ENCODE measurements at places on chromosomes 7 and 10. TPM values are rescaled to one million over a fixed set of nuclear protein-coding genes. Genes with fewer than 3 reads are reported as not detected.

Gene ACTR3C
- total RNA-seq = 15.1 TPM

- no peaks in the 10 kb centered on the region for H3K36me3 ChIP-seq
- no peak overlapping the region for H3K4me3 ChIP-seq
- no peak overlapping the region for H3K27ac ChIP-seq
- H3K27me3 ChIP-seq = no peaks in the 10 kb centered on the region
- H3K4me1 ChIP-seq = no peaks in the 10 kb centered on the region
Measured at GRCh38 chr10:69994262-69994661, 58.4 kb upstream of the MACROH2A2 start.

DNA sequence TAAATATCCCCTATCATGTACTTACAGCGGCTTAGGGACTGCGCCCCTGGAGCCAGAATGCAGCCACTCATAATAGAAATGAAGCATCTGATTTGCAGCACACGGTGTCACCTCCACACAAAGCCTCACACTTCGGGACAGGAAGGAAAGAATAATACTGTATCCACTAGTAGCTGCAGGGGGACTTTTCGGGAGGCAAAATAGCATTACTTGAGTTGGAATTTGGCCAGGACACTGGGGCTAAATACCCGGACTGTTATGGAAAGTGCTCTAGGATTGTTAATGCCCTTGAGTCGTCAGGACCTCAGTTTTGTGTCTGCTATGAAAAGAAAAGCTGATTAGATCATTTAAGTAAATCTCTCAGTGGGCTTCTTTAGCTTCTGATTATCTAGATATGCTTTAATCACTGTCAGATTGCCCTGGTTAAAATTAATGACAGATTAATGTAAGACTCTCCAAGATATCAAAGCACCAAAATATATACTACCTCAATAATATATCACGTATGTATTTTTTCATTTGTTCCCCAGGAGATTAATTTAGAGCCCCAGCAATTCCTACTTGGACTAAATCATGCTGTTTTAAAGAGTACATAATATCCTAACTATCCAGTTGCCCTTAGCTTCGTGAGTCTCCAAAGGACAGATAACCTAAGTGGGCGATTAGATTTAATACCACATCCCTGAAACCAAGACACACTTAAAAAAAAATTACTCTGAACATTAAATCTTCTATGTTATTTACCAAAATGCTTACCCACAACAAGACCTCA lies 173.0 kb upstream of the NEBL start:
- H3K4me1 ChIP-seq = no peaks in the 10 kb centered on the region
- DNase-seq = no peak
- no peaks in the 10 kb centered on the region for H3K27me3 ChIP-seq
- H3K27ac ChIP-seq = no peak overlapping the region

Gene CACNA2D1
- 24.4 TPM for total RNA-seq

GRCh38 chr7:102814025-102814471 lies 65.2 kb downstream of the FAM185A start:
- no peak overlapping the region for H3K27ac ChIP-seq

Gene COX19
- total RNA-seq = 11.3 TPM

DNA sequence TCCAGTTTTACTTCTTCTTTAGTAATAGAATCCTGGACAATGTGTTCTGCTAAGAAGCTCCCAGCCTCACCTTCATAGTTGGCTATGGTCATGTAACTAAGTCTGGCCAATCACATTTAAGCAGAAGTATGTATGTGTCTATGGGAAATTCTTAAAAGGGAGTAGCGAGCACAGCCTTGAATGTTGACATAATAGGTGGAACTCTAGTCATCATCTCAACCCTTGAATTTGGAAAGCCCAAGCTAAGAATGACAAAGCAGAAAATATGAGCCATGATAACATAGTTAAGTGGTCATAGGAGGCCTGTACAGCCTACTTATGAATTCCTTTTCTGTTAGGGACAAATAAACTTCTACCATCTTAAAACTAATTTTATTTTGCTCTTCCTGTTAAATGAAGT lies 134.1 kb downstream of the MAGI2 start:
- DNase-seq = no peak
- H3K4me1 ChIP-seq = no peaks in the 10 kb centered on the region
- no peak overlapping the region for H3K4me3 ChIP-seq
- no peaks in the 10 kb centered on the region for H3K27me3 ChIP-seq
- no peak overlapping the region for H3K27ac ChIP-seq
- H3K36me3 ChIP-seq = no peaks in the 10 kb centered on the region

DNA sequence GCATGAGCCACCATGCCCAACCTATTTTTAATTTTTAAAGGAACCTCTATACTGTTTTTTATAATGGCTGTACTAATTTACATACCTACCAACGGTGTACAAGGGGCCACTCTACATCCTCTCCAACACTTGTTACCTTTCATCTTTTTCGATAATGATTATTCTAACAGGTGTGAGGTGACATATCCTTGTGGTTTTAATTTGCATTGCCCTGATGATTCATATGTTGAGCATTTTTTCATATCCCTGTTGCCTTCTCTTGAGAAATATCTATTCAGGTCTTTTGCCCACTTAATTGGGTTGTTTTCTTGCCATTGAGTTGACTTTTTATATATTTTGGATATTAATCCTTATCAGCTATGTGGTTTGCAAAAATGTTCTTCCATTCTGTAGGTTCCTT lies 167.0 kb downstream of the CTTNBP2 start:
- DNase-seq = no peak
- H3K27ac ChIP-seq = no peak overlapping the region
- no peaks in the 10 kb centered on the region for H3K27me3 ChIP-seq
- no peaks in the 10 kb centered on the region for H3K4me1 ChIP-seq

Gene ZNF365
- 0.55 TPM for total RNA-seq
